ENCODE measurements at places on chromosomes 1 and 21.

GRCh38 chr1:77400781-77401180, 119.0 kb downstream of the AK5 start:
- DNase-seq, result no peak

DNA sequence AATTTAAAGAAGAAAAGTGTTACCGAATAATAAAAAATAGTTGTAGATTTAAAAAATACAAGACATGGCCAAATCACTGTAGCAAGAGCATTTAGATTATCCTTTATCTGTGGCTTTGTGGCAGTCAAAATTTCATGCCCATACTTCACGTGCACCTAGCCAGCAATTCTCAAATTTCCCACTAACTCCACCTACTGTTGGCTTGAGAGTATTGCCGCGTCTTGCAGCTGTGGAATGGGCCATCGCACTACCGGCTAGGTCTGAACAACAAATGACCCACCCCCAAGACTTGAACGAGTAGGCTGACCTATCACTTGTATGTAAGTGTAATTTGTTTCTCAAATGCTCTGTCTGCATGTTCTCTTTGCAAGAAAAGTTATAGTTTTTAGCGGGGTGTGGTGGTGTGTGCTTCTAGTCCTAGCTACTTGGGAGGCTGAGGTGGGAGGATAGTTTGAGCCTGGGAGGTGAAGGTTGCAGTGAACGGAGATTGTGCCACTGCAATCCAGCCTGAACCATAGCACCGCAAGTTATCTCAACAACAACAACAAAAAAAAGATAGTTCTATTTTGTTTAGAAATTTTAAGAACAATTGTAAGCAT, 4.1 kb downstream of the KRTAP13-4 start:
- no peak for DNase-seq

GRCh38 chr1:36204347-36204909, 19.8 kb upstream of the THRAP3 start:
- DNase-seq, result no peak

- DNase-seq, result no peak
Measured at GRCh38 chr1:116693759-116694480, 26.4 kb upstream of the IGSF3 start.

- DNase-seq, result no peak
Measured at GRCh38 chr1:91730801-91731732, 154.9 kb downstream of the TGFBR3 start.

DNA sequence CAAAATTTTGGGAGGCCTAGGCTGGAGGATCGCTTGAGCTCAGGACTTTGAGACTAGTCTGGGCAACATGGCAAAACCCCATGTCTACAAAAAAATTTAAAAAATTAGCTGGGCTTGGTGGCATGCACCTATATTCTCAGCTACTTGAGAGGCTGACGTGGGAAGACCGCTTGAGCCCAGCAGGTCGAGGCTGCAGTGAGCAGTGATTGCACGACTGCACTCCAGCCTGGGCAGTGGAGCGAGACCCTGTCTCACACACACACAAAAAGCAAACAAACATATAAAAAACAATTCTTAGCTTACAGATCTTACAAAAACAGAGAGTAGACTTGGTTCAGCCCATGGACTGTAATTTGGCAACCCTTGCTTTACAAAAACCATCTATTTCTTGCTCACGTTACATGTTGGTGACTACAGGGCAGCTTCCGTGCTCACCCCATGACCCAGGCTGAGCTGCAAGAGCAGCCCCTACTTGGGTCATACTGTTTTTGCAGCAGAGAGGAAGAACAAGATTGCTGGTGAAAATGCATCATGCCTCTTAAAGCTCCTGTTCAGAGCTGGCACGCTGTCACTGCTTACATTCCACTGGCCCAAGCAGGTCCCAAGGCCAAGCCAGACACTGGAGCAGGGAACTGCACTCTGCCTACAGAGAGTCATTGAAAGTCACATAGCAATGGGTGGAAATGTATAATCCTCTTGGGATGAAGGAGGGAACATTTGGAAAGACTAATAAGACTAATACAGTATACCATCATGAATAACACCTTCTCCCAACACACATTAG, 13.4 kb upstream of the ZBTB8A start:
- DNase-seq, result no peak

DNA sequence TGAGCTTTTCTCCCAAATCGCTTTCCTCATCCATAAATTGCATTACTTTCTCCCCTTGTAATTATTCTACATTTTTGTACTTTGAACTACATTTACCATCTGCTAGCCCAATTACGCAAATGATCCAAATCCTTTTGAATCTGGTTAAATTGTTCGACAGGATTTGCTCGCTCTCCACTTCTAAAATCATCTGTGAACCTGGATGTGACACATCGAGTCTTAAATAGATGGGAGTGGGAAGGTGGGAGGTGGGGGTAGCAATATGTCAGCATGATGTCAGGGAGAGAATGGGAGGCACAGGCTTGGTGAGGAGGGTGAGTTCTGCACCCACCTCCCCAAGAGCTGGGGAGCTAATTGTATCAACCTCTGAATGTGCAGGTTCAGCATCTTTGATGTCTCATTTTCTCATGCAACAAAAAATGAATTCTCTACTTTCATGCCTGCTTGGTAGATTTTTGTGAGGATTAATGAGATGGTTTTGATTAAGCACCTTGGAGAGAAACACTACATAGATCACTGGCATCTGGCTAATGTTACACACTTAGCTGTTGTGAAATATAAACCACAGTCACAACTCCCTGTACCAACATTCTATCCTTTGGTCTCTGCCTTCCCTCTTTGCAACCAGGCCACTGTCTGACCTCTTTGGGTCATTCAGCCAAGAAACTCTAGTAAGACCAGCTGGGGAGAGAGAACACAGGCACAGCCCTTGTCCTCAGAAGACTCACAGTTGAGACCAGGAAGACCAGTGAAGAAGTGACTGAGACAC, 165.1 kb downstream of the DAB1 start:
- no peak for DNase-seq

Measured in NCI-H1436 treated with DMSO at 0.1 percent for 48 hours (cell line).